NCI-H1694 treated with DMSO at 0.1 percent for 48 hours (cell line): ENCODE measurements at places on chromosomes 11 and 22.

GRCh38 chr11:102589047-102589459, 36.1 kb downstream of the MMP20 start:
- no peak for DNase-seq

DNA sequence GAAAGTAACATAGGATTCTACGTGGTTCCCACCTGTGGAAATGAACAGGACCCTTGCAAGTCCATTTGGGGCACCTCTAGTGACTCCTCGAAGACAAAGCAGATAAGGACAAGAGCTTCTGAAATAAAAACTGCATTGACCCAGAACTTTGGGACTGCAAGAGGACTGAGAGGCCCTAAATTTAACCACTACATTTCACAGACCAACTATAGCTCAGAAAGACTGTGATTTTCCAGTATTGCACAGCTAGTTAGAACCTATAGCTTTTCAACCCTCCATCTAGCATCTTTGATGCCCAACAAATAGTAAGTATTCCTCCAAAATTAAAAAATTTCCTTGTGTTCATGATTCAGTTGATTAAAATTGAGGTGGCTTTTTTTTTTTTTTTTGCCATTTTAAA, 107.6 kb upstream of the CD44 start:
- DNase-seq: no peak

GRCh38 chr11:3197044-3197695, 21.4 kb downstream of the MRGPRG start:
- no peak for DNase-seq

DNA sequence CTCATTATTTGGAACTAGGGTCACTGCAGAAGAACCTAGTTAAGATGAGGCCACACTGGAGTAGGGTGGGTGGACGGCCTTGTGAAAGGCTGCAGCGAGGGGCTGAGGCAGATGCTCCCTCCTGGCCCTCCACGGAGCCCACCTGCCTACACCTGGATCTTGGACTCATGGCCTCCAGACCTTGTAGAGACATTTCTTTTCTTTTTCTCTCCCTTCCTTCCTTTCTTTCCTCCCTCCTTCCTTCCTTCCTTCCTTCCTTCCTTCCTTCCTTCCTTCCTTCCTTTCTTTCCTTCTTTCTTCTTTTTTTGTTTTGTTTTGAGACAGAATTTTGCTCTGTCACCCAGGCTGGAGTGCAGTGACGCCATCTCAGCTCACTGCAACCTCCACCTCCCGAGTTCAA, 26.6 kb downstream of the DUSP8 start:
- DNase-seq: no peak

GRCh38 chr22:43186272-43187170, at the start of gene TTLL12:
Gene TTLL12 (minus strand): TSS chr22:43187134. CDS start chr22:43187069, 65 bp downstream.
- DNase-seq: peak; percentile 11

DNA sequence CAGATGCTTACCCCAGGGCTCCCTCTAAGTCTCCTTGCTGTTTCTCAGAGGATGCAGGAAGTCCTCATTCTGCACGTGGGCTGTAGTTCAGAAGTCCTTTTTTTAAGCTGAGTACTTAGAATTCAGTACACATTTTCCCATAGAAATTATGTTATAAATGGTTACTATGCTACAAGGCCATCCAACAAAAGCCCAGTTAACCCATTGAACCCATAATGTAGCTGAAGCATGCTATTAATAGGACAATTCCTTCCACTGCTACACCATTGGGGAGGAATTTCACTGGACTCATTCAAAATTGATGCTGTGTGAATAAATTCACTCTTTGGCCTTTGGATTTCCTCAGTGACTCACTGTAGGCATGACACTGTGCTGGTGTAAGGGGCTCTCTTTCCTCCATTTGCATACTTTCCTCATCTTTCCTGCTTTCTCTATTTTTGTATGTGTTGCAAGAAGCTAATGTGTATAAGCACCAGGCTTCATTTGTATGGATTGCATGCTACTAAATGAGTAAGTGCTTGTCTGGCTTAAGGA, 148.0 kb downstream of the NTM start:
- no peak for DNase-seq

GRCh38 chr11:126188332-126189108, 22.9 kb downstream of the RPUSD4 start:
- no peak for DNase-seq

- DNase-seq: no peak
Measured at GRCh38 chr22:24576778-24577177, 16.1 kb downstream of the LRRC75B start.

DNA sequence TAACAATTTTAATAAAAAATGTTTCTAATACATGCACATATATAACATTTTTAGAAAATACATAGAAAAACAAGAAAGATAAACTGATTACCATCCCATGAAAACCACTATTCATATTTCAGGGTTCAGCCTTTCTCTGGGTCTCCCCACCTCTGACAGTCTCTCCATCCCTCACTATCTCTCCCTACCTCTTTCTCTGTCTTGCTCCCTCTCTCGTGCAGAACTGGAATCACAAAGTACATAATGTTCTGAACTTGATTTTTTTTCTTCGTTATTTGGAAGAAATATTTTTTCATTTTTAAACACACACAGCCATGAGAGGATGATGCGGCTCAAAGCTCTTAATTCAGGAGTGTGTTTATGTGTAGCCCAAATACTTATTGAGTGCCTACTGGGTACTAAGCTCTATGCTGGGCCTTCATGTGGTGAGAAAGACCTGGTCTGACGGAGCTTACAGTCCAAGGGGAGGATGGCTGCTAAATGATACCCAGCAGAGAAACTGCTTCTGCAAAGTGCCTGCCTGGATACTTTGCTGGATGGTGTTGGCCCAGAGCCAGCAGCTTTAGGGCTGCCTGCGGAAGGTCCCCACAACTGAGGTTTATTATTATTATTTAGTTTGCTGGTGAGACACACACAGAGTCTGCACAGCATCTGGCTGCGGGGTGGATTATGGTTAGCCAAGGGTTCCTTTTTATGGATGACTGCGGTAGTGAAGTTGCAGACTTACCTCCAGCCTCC, 42.6 kb downstream of the SC5D start:
- no peak for DNase-seq
